ENCODE measurements at places on chromosomes 12 and 14. TPM values are rescaled to one million over a fixed set of nuclear protein-coding genes. Genes with fewer than 3 reads are reported as not detected.

The RNU4-1 gene
- polyA plus RNA-seq: under 0.01 TPM

The GLIPR1L1 gene
- not detected for polyA plus RNA-seq

The GXYLT1 gene
- polyA plus RNA-seq: 6.8 TPM

The PPP1R1A gene
- not detected for polyA plus RNA-seq

The SLC17A8 gene
- polyA plus RNA-seq: not detected

The MMP17 gene
- polyA plus RNA-seq: 2.7 TPM

The CLEC14A gene
- polyA plus RNA-seq: 569 TPM

The NTF3 gene
- polyA plus RNA-seq: not detected

The CD4 gene
- not detected for polyA plus RNA-seq

The MYF6 gene
- not detected for polyA plus RNA-seq

The KLHL33 gene
- not detected for polyA plus RNA-seq

The RPS6KA5 gene
- polyA plus RNA-seq: 2.9 TPM

The ZC3H10 gene
- polyA plus RNA-seq: 3.0 TPM

The TOGARAM1 gene
- polyA plus RNA-seq: 4.2 TPM
